ENCODE measurements at places on chromosomes 2 and 18.

DNA sequence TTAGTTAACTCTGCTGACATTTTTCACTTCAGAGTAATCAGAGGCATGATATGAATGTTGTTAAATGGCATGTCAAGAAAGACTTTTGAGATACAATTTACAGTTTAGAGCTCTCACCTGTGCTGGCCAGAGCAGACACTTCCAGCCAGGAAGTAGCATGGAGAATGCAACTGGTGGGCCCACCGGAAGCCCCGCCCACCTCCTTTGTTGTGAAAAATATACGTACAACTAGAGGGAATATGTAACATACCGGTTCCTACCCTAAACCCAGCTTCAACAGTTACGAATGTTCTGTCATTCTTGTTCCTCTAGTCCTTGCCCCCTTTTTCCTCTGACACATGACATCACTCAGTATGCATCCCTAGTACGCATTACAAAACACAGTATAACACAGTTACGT lies 70.2 kb upstream of the ITM2C start:
- no peak for DNase-seq

DNA sequence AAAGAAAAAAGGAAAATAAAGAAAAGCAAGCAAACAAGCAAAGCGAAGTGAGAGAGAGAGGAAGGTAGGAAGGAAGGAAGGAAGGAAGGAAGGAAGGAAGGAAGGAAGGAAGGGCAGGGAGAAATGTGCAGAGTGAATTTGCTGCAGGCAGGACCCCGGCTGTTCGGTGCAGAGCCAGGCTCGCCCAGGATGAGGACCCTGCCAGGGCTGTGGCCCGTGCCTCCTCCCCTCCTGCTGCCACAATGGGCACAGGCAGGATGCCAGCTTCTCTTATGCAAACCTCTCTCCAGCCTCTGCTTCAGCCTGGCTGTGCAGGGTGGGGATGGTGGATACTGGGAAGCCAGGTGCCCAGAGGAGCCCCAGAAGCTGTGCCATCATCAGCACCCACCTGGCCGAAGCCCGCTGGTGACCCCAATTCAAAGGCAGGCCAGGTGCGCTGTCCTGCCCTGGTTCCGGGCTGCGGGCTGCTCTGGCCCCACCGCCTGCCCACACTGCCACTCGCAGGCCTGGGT lies 3.2 kb downstream of the GPR17 start:
- DNase-seq = no peak

- DNase-seq = no peak
Observed at GRCh38 chr2:238075397-238075796, 14.6 kb downstream of the SCLY start.

DNA sequence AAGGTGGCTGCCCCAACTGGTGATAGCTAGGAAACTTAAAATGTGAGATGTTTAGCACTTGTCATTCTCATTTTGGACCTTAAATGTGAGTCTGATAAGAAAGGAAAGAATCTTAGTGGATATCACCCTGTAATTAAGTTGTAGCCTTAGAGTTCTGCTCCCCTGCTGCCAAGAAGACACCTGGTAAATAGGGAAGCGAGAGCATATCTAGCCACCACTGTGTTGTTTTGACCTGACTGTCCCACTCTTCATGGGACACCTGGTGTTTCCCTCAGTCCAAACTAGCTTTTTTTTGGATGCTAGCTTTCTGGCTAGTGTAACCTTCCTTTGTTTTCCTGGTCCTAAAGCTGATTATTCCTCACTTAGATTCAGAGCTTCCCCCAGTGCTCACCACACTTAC lies 357.6 kb downstream of the RAD51AP2 start:
- no peak for DNase-seq

DNA sequence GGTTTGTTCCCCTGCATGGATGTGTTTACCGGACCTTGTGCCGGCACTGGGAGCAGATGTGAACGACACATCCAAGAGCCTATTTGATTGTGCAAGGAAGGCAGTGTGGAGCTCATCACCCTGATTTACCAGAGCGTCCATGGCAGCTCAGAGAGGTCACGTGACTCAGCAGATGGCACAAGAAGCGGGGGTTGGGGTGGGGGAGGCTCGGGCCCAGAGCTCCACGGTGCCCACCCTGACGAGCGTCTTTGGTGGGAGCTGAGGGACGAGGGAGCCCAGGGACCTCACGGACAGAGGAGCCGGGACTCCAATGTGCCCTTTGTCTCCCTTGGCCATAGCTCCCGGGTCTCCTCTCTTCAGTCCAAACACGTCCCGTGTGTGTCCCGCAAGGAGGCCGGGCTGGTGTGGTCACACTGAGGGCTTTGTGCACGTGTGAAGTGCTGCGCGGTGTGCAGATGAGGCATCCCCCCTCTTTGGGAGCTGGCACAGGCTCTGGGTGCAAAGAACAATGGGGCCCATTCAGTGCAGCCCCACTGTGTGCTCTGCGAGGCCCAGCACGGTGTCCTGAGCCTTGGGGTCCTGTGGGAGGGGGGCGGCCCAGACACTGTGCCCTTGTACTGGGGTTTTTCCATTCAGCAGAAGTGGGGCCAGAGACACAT lies 15.5 kb downstream of the KCNIP3 start:
- no peak for DNase-seq
